ENCODE measurements at places on chromosomes 12 and 14.
A peak's percentile ranks its signal among the peaks of the same experiment; 100 is the strongest.

GRCh38 chr12:120439646-120440247 lies 1.8 kb downstream of the COX6A1 start:
- DNase-seq = peak; percentile 83

DNA sequence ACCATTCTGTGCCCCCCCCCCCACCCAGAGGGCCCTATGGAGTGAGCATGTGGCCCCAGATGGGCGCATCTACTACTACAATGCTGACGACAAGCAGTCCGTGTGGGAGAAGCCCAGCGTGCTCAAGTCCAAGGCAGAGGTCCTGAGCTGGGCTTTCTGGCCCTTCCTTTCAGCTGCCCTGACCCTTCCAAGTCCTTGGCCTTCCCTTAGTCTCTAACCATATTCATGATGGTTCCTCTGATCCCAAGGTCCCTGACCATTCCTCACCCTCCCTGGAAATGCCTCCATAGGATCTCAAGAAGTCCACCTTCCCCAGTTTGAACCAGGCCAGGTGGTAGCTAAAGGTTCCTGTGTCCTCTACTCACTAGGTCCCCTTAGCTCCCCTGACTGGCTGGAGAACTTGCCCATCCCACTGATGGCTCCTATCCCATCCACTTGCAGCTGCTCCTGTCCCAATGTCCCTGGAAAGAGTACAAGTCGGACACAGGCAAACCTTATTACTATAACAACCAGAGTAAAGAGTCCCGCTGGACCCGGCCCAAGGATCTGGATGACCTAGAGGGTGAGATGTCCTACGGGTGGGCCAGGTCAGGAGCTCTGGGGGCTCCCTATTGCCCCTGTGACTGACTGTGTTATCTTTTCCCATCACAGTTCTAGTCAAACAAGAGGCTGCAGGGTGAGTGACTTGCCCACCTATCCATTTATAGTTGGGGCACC lies 9.8 kb downstream of the PRPF40B start:
- no peak for DNase-seq

GRCh38 chr12:75716291-75717025 lies 205.0 kb upstream of the KRR1 start:
- DNase-seq = no peak

DNA sequence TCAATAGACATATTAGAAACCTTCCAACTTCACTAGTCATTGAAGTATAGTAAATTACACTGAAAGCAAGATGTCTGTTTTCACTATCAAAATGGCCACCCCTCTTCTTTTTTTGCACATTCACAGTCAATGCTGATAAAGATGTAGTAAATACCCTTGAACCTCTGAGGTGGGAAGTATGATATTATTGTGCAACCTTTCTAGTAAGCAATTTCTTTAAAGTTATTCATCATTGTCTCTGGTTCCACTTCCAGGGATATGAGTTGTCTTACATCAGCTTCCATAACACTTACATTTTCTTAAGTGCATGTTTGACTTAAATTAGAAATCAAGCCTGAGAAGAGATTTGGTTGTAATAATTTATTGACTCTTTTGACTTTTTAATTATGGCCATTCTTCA lies 453.9 kb upstream of the MGAT4C start:
- no peak for DNase-seq

GRCh38 chr12:22860926-22861325 lies 236.0 kb downstream of the ETNK1 start:
- peak; percentile 64 for DNase-seq

DNA sequence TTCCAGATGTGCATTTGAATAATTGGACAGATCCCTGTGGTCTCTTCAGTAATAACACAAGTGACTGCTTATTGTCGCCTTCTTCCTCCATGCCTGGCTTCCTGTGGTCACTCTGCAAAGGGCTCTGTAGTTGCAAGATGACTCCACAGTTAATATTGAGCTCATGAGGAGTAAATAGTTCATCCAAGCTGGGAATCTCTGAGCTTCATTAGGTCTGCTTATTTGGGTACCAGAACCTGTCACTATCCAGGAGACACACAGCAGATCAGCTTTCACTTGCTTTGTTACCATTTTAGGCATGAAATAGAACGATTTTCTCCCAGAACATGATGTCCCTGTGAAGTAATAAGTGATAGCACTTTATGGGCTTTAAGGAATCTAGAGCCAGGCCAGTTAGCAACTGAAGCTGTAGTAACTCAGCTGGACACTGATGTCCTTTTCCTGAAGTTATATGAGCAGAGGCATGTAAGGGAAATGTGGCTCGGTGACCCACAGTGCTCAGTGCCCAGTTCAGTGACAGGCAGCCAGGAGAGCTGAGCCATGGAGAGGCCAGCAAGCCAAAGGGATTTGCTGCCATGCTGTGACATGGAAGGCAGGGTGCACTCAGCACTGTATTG lies 50.1 kb downstream of the CRADD start:
- no peak for DNase-seq

DNA sequence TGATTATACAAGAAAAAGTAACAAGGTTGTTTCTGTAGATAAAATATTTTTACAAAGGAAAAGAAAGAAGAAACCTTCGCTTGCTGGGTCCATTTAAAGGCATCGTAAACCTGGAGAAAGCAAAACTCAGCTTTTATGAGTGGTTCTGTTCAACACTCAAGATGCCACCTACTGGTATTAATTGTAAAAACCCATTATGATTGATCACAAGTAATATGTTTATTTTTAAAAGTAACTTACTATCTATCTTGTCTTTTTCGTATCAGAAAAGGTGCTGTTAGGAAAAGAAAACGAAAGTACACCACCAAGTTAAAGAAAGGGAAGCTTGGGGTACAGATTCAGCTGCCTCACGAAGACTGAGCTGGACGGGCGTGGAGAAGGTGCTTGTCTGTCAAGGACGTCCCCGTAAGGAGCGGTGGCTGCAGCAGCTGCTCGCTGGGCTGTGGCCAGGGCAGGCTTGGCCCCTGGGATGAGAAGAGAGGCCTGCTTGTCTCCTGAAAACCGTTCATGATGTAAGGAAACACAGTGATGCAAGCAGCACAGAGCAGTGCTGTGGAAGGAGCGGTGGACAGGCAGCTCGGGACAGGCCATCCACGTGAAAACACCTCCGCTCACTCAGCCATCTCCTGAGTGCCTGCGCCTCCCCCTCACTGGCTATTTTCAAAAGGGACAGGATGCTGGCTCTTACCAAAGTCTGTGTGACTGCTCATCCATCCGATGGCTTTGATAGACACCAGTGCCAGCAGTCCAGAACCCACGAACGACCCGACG lies 25.0 kb downstream of the SLC15A4 start:
- DNase-seq = no peak

DNA sequence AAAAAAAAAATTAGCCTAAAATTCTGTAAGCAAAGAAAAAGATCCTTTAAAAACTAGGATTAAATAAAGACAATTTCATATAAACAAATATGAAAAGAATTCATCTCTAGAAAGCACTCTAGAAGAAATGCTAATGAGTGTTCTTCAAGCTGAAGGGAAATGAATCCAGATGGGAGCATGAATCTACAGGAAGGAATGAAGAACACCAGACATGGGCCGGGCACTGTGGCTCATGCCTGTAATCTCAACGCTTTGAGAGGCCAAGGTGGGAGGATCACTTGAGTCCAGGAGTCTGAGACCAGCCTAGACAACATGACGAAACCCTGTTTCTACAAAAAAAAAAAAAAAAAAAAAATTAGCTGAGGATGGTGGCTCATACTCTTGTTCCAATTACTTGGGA lies 297.2 kb downstream of the FBXL14 start:
- DNase-seq = no peak

DNA sequence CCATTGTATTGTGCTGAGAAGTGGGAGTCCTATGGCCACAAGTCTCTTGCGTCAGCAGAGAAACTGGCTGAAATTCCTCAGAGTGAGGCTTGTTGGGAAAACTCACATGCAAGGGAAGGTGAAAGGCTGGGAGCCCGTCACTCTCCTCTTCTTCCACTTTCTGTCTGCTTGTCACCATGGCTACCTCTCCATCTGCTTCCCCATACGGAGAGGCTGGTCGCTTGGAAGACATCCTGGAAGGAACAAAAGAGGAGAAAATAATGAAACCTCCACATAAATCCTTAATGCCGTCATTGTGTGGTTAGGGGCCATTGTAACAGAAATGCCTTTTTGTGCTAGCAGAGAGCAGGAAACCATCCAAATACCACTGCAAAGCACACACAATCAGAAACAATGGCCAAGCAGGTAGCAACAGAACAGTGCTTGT lies 53.7 kb downstream of the SOX5 start:
- peak; percentile 93 for DNase-seq

DNA sequence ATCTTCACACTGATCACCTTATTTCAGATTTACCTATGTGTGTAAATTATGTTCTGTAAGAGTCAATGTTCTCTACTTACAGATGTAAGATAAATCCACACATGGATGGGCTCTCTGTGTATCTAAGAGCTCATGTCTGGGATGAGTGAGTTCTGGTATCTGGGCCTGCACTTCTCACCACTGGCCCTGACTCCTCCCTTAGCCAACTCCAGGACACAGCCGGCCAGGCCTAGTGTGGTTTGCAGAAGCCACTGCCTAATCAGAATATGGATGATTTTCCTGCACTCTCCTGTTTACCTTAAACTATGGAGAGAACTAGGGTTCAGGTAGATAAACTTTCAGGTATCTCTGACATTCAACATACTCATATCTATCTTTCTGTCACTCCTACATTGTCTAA lies 1284.8 kb downstream of the TMEM121 start:
- no peak for DNase-seq

DNA sequence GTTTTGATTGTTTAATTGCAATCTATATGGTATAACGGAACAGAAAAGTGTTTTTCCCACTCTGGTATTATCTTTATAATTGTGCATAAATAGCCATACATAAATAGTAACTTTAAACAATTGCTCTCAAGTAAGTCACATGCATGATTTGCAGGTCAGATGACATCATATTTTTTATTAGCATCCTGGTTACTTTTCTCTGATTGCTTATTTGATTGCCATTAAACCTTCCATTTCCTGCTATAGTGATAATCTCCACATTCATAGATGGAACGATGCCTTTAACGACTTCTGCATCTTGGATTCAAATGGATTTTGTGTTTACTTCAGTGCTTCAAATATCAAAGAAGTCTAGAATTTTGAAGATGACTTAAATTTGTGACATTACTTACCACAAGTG lies 3.5 kb upstream of the KLRK1 start:
- no peak for DNase-seq

GRCh38 chr14:71722885-71723284 lies 209.3 kb upstream of the RGS6 start:
- DNase-seq = no peak

DNA sequence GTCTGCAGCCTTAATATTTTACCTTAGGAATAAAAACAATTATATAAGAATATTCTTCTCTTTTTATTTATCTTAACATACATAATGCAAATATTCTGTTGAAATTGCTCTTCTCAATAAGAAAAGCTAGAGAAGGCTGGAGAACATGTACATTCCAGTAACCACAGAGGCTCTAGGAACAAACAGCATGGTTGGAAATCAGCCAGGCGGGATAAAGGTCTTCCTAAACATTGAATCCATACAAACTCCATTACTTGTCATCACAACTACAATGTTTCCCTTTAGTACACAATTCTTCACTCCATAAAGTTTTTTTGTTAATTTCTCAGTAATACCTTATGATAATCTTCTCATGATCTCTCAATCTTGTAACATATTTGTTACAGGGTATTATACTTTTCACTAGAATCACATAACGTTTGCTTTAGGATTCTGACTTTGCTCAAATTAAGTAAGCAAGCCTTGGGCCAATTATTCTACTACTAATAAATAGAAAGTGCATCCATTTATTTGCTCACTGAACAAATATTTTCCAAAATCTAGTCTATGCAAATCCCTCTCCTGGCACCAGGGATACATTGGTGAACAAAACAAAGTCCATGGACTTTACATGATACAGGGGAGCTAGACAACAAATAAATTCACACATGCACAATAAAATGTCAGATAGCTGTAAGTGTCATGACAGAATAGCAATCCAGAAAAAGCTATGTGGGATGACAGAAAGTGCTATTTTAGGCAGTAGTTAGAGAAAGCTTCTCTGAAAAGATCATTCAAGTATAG lies 237.5 kb upstream of the TMTC1 start:
- DNase-seq = no peak

GRCh38 chr14:22390195-22390594 lies 198.8 kb downstream of the DAD1 start:
- DNase-seq = no peak

- no peak for DNase-seq
These were observed 7.5 kb upstream of the SAV1 start for GRCh38 chr14:50675597-50675996.

GRCh38 chr12:56333197-56333678 lies 562 bp downstream of the PAN2 start:
- DNase-seq = no peak

DNA sequence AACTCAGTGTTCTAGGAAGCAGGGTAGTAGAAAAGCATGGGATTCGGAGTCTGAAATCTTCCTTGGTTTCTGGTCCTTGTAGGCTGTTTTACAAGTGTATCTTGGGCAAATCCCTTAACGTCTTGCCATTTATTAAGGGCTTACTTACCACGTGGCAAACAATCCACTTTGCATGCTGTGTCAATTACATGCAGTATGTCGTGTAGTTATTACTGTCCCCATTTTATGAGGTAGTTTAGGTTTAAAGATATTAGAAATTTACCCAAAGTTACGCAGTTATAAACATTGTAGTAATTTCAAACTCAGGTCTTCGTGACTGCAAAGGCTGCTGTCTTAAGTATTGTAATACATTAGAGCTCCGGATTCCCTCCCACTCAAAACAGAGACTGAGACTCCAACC lies 1.5 kb upstream of the NOVA1 start:
- no peak for DNase-seq

- peak; percentile 68 for DNase-seq
These were observed 14.1 kb upstream of the TMEM119 start for GRCh38 chr12:108611884-108612415.

GRCh38 chr14:77738559-77739250 lies 22.3 kb downstream of the SNW1 start:
- DNase-seq = no peak

GRCh38 chr12:3371018-3371417 lies 120.0 kb upstream of the PRMT8 start:
- no peak for DNase-seq

DNA sequence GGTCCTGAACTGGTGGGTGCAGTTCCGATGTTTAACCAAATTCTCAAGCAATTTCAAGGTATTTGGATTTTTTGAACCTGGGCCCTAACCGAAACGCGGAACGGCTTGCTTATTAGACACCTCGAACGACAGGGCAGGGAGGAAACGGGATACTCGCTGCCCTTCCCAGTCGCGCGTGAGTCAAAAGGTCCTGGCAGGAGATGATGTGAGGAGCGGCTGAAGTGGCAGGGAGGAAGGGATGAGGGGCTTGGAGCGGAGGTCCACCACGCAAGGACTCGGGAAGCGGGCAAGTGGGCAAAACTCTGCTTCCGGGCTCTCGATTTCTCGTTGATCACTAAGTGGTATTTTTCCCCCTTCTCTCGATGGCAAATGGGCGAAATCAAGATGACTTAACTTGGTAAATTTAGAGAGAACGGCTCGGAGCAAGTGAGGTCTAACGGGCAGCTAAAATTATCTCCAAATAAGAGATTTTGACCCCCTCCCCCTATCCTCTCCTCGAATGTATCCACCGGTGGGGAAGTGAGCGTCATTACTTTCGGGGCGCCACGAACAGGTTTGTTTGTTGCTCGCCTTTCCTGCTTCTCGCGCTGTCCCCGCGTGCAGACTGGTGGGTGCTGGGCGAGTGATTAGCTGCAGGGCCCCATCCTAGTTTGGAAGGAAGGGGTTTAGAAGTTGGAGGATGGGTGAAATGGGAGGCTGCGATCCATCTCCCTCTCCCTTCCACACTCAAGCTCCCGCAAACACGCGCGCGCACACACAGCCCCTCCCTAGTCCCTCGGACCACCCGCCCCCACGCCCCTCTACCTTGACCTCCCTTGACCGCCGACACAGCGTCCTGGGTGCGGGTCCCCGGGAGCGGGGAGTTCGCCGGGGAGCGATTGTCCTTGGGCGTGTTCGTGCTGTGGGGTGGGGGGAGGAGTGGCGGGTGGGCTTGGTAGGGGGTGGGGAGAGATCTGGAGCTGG lies 986 bp upstream of the NTF3 start:
- peak; percentile 51 for DNase-seq
